ENCODE measurements at places on chromosomes 1 and 21.

- no peak for DNase-seq
These were observed 420.3 kb downstream of the NPHP4 start for GRCh38 chr1:5571861-5572401.

- no peak for DNase-seq
These were observed 910 bp upstream of the TNR start for GRCh38 chr1:175744305-175744704.

- no peak for DNase-seq
These were observed 18.5 kb downstream of the ALDH4A1 start for GRCh38 chr1:18883636-18884418.

GRCh38 chr1:53121319-53122172 lies 20.9 kb downstream of the SLC1A7 start:
- DNase-seq, result no peak

GRCh38 chr1:85911742-85912141 lies 203.5 kb upstream of the ZNHIT6 start:
- DNase-seq, result no peak

DNA sequence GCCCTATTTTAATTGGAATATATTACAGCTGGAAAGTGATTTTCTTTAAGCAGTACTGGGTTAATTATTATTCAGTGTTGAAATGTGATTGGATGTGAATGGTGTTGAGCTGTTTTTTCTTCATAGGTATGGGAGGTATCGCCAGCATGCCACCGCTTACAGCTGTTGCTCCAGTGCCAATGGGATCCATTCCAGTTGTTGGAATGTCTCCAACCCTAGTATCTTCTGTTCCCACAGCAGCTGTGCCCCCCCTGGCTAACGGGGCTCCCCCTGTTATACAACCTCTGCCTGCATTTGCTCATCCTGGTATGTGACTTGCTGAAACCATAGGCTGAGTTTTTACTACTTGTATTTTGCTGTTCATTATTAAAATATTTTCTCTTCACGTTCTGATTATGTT lies 107.7 kb downstream of the ITSN1 start:
- DNase-seq, result no peak

DNA sequence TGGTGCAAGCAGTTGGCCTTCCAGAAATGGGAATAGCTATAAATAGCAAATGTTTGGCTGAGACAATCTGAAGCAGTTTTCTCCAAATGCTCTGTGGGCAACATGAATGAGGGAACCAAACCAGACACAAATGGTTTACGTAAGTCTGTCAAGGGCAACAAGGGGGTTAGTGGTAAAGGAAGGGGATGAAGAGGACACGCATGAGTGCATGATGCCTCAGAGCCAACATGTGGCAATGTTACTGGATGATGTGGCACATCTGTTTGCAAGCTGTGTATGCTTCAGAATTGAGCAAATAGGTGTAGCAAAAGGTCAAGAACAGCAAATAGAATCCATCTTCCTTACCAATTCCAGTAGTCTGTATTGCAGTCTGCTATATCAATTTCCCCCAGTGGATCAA lies 76.3 kb upstream of the LMO4 start:
- no peak for DNase-seq

GRCh38 chr1:22830041-22830566 lies 119.5 kb downstream of the EPHB2 start:
- DNase-seq, result no peak

GRCh38 chr1:29264773-29265389 lies 28.6 kb downstream of the PTPRU start:
- DNase-seq, result no peak

GRCh38 chr1:10852486-10852885 lies 56.0 kb upstream of the CASZ1 start:
- DNase-seq, result no peak

DNA sequence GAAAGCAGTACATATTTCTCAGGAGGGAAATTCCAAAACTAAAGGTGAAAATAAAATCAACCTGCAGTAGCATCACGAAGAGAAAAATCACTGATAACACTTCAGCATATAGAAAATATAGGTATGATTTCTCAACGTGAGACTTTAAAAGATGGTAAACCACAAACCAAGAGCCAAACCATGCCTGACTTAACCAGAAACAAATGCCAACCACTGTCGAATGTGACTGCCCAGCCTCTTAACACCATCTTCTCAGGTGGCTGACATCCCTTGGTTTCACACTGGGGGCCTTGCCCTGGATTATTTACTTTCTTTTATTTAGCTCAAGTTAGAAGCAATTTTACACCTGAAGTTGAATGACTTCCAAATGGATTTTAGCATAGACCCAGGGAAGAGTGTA lies 10.1 kb downstream of the HMGCS2 start:
- no peak for DNase-seq

DNA sequence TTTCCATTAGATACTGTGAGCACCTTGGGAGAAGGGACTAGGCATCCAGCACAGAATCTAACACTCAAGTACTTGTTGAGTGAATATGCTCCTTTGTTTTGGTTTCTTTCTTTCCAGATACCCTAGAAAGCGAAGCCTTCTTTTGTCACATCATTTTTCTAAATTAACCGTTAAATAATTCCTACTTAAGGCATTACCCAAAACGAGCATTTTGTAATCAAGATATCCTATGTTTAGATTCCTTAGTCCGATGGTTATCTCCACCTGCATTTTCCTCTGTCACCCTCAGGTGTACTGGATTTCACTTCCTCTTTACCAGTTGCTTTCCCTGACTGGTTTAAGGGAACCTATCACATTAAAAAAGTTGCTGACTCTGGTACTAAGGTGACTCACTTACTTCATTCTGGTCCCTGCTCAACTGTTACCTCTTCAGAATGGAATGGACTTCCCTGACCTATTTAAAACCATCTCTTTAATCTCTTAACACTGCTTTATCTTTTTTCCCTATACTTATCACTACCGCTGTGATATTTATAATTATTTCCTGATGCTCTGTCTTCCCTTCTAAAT lies 3.2 kb downstream of the B3GALNT2 start:
- DNase-seq, result no peak

GRCh38 chr1:107949467-107950253 lies 15.3 kb downstream of the VAV3 start:
- no peak for DNase-seq

GRCh38 chr1:30472526-30472925 lies 250.9 kb downstream of the MATN1 start:
- no peak for DNase-seq

GRCh38 chr1:52590266-52590665 lies 11.9 kb upstream of the GPX7 start:
- DNase-seq, result no peak

GRCh38 chr1:165234149-165234548 lies 122.4 kb downstream of the LMX1A start:
- DNase-seq, result no peak

DNA sequence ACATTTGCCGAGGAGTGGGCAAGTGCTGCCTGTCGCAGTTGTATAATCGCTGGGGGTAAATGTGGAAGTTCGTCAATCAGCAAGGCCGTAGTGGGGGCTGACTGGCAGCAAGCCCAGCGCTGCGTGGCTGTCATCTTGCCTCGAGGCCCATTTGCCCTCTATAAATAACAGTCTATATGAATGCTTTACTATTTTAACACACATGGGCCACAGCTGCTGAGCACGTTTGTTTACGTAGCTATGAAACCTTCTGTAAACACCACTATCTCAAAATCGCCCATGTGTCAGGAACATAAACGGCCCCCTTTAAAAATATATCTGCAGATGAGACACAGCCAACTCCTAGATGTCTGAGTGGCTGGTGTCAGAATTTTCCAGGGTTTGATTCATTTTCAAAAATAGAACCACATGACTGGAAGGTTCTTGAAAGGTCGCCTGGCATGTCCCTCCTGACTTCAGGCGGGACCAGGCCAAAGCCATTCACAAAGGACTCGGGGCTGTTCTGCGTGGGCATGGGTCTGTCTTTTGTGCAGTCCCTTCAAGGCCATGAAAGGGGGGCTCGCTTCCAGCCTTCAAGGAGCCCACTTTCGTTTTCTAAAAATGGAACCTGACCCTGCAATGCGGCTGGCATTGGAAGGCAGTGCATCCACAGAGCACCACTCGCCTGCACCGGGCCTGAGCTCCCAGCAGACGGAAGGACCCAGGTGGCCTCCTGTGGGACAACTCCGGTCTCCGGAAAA lies 205.5 kb downstream of the KCNJ6 start:
- DNase-seq, result no peak

- DNase-seq, result no peak
These were observed 3.3 kb upstream of the C2CD2 start for GRCh38 chr21:41956926-41957729.

DNA sequence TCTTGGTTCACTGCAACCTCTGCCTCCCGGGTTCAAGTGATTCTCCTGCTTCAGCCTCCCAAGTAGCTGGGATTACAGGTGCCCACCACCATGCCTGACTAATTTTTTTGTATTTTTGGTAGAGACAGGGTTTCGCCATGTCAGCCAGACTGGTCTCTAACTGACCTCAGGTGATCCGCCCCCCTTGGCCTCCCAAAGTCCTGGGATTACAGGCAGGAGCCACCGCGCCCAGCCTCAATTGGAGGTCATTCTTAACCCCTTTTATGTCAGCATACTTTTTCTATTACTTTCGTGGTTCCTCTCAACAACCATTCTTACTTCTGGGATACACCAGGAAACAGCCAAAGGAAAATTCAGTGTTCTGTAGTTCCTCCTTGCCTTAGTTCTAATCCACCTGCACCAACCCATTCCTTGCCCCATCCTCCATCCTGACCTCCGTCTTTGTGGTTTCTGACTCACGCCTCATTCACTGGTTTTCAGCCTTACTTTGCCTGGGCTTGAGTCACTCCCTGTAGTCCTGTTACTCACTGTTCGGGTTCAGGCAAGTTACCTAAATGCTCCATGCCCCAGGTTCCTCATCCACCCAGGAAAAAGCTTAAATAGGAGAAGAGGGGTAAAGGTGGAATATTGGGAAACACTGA lies 12.9 kb upstream of the BCL10 start:
- no peak for DNase-seq

DNA sequence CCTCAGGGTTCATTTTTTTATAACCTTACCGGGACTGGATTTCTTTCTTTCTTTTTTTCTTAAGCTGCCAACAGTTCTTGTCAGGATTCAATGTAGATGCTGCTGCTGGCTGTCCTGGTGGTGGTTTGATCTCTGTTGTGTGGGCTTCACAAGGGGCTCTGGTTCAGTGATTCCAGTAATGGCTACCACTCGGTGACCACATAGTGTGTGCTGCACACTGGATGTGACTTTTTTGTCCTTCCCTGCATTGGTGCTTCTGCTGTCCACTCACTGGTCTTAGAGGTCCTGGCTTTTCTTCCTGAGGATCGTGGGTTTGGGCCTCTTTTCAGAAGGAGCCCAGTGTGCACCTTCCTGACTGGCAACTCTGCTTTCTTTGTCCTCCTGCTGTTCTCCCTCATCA lies 18.5 kb downstream of the KCNK1 start:
- no peak for DNase-seq

DNA sequence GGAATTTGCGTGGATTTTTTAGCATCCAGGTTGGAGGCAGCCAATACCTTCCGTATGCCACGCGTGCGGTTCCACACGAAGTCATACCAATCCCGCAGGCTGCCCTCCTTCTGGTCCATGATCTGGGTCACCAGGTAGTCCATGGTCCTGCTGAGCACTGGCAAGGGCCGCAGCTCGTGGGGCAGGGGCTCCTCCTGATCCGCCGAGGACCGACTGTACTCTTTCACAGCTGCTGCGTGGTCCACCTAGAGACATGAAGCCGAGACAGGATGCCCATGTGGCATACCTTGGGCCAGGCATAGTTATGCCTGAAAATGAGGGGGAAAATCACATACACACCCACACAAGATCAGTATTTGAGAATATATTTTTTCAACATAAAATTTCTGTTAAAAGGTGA lies 12.1 kb downstream of the MCM3AP start:
- no peak for DNase-seq

Measured in cortex of kidney (tissue), 1 donor.